ENCODE measurements at places on chromosomes 7 and 10.

DNA sequence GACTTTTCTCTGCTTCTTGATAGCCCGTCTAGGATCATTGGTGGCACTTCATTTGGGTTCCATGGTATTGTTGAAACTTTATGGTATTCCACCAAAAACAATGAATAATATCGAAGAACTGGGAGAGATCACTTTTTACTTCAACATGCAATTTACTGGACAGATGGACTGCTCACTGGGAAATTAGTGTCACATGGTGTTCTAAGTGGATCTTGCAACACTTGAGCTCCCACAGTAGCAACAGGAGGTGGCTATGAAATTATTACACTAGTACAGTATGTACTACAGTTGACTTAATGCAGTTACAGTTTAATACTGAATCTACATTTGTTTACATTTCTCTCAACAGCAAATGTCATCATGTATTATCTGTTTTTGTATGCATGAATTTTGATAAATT lies 997.3 kb downstream of the REEP3 start:
- DNase-seq = no peak

- DNase-seq = no peak
Measured at GRCh38 chr7:95209276-95209675, 115.1 kb downstream of the PON1 start.

GRCh38 chr7:128091106-128091505 lies 59.9 kb upstream of the LRRC4 start:
- no peak for DNase-seq

DNA sequence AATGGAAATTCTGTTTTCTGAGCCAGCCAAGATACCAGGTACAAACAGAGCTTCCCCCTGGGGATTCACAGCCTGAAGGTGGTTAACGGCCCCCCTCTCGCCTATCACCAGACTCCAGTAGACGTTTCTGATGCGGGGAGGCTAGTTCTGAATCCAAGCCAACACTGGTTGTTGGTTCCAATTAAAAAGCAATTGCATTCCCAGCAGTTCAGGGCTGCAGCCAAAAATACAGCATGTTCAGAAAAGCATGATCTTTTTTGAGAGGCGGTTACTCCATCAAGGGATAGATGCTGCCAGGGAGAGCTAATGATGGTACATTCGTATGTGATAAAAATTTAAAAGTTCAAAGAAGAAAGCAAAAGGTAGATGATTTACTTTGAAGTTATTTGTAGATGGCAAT lies 481.0 kb downstream of the GALNT17 start:
- DNase-seq = no peak

DNA sequence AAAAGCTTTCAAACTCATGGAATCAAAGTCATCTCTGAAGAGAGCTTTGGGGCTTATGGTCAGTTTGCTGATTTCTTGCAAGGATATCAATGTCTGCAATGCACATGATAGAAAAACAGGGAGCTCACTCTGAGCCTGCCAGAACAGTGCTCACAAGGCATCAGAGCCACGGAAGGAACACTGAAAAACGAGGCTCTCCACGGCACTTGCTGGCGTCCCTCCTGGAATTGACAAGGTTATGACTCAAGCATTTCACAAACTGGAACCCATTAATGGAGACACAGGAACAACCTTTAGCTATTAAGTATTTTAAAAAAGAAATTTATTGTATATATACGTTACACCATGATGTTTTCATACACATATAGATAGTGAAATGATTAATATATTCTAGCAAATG lies 266.3 kb downstream of the KCND2 start:
- DNase-seq = no peak

GRCh38 chr10:120514035-120514620 lies 57.1 kb downstream of the PLPP4 start:
- no peak for DNase-seq

DNA sequence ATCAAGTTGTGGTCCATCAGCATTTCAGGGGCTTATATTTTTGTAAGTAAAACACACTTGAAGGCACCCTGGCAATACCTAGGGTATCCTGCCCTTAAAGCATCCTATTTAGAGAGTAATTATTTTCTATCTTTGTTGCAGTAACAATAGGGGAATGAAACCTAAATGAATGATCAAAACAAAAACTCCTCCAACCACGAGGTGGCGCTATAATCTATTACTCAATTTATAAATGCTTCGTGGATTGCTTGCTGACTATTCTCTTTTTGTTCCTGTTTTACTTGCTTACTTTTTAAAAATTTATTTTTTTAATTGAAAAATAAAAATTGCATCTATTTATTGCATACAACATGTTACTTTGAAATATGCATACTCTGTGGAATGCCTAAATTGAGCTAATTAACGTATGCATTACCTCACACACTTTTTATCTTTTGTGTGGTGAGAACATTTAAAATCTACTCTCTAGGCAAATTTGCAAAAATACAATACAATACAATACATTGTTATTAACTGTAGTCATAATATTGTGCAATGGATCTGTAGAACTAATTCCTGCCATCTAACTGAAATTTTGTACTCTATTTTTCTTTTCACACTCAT lies 147.7 kb upstream of the BMPER start:
- DNase-seq = no peak

Data from NCI-H2107 (cell line).